CD4-positive, alpha-beta T cell treated with Interleukin-15 for 1 hour (primary cell): ENCODE measurements at places on chromosomes 13 and 19.

- DNase-seq = no peak
Observed at GRCh38 chr13:80217614-80218456, 123.1 kb downstream of the SPRY2 start.

GRCh38 chr19:30226464-30227011, 145.6 kb upstream of the ZNF536 start:
- DNase-seq = no peak

DNA sequence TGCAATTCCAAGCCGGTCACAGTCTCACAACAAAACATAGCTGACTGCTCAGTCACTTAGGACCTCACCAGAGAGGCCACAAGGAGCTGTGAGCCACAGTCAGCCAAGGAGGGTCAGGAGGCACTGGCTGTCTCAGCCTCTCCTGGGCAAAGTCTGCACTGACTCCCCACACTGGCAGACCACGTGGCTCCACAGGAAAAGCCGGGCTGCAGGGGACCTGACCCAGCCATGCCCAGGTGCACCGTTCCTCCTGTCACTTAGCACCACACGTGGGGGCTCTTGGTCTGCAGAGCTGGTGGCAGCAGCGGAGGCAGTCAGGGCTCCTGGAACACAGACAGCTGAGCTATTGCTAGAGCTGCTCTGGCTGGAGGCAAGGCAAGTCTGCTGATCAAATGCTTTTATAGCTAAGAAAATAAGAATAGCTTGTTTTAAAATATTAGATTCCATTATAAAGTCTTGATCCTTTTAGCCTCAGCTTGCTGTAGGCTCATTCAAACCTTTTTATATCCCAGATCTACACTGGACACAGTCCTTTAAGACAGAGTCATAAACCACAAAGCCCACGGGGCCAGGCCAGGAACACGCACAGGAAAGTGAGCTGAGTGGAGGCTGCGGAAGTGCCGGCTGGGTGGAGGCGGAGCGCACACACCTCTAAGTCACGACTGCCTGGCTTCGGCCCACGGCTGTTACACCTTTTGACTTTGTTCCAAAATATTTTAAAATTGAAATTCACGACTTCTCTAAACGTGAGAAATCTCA, 744.1 kb downstream of the UQCRFS1 start:
- DNase-seq = peak; percentile 36

DNA sequence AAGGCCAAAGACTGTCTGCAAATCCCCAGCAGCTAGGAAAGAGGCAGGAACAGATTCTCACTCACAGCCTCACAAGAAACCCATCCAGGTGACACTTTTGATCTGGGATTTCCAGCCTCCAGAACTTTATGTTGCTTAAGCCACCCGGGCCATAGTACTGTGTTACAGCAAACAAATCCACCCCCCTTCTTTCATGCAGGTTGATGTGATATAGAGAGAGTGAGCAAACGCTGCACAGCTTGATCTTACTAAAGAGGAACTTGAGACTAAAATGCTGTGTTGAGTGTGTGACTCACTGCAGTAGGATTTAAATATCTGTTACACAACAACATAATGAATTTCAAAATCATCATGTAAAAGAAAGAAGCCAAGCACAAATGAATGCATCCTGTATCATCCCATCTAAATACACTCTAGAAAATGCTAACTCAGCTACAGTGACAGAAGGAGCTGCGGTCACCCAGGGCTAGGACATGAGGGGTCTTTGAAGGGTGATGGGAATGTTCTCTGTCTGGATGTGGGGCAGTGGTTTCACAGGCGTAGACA, 32.2 kb downstream of the RCBTB2 start:
- peak; percentile 37 for DNase-seq

GRCh38 chr19:30634131-30634830, 262.1 kb downstream of the ZNF536 start:
- DNase-seq = no peak

DNA sequence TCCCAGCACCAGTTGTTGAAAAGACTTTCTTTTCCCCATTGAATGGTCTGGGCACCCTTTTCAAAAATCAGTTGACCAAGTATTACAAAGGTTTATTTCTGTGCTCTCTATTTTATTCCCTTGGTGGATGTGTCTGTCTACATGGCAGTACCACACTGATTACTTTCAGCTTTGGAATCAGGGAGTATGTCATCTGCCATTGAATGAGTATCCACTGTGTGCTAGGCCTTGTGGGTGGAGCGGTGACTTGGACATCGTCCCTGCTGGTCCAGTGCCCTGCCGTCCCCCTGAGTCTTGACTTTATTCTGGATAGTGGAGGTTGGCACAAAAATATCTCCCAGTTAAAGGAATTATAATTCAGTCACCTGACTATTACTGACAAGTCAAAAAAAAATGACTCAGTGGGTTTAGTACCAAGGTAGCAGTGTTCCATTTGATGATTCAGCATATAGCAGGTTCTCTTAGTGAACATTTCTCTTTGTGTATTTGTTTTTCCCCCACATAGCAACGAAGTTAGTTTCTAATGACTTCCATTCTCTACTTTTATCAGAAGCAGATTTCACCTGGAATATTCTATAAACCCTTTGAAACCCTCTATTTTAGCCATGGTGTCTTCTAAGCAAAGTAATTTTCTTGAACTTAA, 3.9 kb downstream of the UPF3A start:
- no peak for DNase-seq

DNA sequence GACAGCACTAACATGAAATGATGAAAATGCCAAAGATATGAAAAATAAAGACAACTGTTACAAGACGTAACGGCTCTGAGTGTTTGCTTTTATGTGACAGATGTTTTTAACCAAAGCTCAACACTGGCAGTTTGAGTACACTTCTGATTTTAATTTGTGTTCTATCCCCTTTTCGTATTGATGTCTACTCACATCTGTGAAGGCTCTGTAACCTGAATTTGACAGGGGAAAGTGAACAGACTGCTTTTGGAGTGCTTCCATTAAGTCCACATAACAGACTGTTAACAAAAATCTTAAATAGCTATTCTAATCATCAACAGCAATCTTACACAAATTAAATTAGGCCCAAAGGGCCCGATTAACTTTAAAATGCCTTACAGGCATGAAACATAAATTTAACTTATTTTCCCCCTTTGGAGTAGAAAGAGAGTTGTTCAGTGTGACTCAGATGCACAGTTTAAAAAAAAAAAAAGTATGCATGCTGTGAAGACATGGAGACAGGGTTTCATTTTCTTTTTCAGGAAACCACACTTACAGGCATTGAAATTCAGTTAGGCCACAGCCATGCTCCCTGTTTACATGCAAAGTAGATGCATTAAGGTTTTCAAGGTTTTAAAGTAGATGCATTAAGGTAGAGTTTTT, 16.3 kb upstream of the RNASEH2B start:
- no peak for DNase-seq

GRCh38 chr13:28333204-28333881, 161.6 kb downstream of the FLT1 start:
- no peak for DNase-seq

DNA sequence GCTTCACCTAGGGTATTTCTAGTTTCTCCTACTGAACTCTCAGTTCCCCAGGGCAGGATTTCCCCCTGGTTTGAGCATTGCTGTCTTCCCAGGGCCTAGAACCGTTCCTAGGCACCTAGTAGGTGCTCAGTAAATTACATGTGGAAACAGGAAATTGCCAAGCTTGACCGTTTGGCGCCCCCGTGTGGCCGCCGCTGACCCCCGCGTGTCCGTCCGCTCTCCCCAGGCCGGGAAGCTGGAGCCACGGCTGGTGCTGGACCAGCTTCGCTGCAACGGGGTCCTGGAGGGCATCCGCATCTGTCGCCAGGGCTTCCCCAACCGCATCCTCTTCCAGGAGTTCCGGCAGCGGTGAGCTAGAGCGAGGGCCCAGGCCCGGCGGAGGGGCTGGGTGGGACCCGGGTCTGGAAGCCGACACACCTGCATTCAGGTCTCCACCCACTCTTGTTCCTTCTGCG, 55.5 kb downstream of the MYH14 start:
- no peak for DNase-seq

DNA sequence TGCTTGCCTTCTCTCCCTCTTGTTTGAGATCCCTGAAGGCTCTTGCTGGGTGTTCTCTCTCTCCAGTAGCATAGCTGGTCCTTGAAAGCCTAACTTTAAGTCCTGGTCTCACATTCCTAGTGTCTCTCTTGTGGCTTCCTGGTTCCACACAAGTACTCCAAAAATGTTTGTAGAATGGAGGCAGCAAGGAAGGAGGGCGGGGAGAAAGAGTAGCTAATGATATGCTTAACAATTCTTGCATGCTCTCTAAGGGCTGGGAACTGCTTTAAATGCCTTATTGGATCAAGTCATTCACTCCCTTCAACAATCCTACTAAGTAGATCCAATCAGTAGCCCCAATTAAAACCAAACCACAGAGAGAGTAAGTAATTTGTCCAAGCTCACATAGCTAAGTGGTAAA, 357.3 kb downstream of the KLF5 start:
- DNase-seq = no peak

DNA sequence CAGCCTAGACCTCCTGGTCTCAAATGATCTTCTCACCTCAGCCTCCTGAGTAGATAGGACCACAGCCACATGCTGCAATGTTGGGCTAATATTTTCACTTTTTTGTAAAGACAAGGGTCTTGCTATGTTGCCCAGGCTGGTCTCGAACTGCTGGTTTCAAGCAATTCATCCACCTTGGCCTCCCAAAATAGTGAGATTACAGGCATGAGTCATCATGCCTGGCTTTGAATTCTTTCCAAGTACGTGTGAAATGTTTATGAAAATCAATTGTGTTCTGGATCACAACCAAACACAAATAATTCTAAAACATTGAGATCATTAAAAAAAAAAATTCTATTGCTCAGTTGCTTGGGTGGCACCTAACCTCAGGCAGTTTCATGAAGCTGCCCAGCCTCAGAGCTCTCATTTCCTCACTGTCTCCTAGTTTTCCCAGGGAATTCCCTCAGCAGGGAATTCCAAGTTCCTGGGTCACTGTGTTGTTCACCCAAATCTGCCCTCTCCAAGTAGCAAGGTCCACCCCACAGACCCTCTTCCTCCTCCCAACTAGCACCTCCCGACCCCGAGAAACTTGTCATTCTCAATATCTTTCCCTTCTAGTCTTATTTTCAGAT, 44.8 kb downstream of the ING1 start:
- DNase-seq = no peak
